COLO829 (cell line): ENCODE measurements at places on chromosomes 4 and X.

DNA sequence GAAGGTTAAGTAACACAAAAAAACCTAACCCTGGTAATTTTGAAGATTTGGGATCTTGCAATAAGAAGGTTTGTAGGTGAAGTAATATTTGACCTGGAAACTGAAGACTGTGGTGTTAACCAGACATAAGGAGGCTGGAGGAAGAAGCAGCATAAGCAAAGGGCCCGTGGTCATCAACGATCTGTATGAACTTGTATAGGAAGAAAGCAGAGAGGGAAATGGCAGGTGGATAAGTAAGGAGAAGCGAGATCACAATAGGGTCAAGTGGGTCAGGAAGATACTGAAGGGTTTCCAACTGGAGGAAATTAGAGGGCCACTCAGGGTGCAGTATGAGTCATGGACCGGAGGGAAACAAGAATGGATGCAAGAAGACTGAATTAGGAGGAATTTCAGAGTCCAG lies 103.8 kb upstream of the SORBS2 start:
- DNase-seq = no peak

- DNase-seq = no peak
These were observed 230.9 kb upstream of the TEX13A start for GRCh38 chrX:105451401-105451800.

DNA sequence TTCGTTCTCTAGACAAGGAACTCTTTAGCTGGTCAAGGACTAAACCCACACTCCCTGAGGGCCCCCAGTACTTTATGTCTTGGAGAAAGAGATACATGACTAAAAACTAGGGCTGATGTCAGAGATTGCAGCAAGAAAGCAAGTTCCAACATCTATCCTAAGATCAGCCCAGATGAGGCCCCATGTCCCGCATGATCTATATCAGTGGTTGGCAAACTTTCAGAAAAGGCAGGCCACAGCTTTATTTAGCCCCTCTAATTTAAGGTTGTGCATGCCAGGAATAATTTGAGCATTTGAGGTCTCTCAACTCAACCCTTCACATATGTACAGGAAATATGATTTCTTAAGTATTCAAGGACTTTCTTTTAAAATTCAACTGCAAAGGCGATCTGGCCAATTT lies 44.1 kb upstream of the FRMD7 start:
- no peak for DNase-seq

- DNase-seq = no peak
These were observed 84.1 kb downstream of the CLCN4 start for GRCh38 chrX:10240918-10241317.

DNA sequence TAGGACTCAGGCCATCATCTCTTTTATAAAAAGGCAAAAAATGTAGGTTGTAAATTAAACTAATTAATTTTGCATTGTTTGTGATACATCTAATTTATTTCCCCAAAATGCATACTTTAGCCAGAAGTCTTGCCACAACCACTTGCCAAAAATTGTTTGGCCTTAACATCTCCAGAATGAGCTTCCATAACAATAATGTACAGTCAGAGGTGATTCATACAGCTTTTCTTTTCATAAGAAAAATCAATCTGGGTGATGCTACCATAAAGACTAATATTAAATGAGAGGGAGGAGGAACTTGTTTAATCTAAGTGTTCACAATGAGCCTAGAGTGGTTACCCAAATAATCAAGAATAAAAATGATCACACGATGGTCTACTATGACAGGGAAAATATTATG lies 59.3 kb downstream of the AMMECR1 start:
- no peak for DNase-seq

GRCh38 chr4:65999518-65999871 lies 329.2 kb upstream of the EPHA5 start:
- DNase-seq = peak; percentile 48

DNA sequence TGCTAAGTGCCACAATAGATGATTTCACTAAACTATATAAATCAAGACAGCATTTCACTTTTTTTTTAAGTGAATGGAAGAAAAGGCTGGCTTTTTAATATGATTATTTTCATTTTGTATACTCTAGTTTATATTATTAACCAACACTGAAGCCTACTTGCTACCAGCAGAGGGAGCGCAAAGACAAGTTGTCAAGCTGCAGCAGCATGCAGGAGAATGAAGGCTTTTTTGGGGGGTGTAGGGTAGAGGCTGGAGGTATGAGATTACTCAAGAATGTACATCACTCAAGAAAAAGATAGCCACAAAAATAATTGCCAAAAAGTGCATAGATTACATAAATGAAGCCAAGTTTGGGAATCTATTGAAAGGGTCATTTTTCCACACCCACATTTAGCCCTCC lies 519.5 kb downstream of the FGF13 start:
- DNase-seq = peak; percentile 6
